ENCODE measurements at places on chromosomes 7 and 10.

DNA sequence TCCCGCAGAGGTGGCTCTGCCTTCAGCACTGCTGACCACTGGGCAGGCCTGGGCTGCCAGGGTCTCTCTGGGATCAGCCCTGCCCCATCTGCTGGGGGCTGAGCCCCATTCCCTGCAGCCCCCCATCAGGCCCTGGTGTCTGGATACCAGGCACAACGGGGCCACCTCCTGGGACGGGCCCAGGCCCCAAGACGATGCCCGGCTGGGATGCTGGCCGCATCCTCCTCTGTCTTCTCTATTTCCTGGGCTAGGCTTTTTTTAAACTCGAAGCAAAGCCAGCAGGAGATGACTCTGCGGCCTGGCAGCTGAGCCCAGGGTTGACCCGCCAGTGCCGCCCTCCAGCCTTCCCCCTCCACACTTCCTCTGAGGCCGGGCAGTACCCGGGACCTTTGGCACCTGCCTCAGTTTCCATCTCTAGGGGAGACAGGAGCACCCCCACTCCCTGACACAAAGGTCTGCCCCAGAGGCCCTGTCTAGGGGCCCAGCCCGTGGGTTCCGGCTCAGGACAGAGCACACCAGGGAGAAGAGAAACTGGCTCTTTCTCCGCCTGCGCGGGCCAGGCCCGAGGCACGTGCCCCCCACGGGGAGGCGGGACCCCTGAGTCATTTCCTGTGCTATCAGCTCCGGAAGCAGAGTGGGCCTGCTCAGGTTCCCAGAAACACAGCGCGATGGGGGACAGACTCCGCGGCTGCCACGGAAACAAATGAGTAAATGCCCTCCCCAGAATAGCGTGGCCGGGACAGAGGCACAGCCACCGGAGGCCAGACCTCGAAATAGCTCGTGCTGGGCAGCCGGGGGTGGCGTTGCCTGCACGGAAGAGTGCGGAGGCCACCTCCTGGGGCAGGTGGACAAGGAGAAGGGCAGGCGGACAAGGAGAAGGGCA is 84.6 kb upstream of the PDGFA start:
- peak; percentile 80 for DNase-seq

DNA sequence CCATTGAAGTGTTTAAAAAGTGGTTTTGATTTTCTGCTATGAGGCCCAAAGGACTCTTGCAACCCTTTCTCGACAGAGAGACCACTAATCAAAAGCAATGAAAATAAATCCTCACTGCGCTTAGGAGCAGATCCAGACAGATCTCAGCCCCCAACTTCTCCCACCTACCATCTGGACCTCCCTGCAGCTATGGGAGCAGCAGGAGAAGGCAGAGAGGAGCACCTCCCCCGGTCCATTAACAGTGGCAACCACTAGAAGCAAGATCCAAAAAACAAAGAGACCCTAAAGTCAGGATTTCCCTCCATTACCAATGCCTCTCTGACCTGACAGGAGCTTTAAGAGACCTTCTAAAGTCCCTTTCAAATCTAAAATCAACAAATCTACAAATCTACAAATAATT is 99.0 kb upstream of the LSM8 start:
- DNase-seq, result no peak

DNA sequence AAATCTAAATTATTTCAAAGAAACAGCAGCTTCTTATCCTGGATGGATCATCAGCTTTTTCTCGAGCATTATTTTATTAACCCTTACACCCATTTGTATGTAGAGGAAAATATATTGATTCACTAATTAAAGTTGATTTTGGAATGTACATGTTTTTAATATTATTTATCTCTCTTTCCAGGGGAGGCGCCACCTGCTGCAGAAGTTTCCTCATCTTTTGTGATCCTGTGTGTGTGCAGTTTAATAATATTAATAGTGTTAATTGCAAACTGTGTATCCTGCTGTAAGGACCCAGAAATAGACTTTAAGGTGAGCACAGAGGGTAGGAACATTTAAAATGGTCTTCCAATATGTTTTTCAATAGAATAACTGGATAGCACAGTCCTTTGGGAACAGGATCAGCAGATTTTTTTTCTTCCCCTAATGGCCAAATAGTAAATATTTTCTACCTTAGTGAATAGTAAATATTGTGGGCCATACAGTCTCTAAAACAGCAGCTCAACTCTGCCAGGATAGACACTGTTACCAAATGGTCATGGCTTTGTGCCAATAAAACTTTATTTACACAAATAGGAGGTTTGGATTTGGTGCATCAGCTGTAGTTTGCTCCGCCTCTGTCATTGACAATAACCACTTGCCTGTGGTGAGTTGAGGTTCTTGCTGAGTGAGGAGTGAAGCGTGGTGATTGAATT is 30.6 kb downstream of the LMTK2 start:
- DNase-seq, result no peak

GRCh38 chr10:119896061-119896655 is 3.6 kb downstream of the SEC23IP start:
- peak; percentile 58 for DNase-seq

- no peak for DNase-seq
Measured at GRCh38 chr10:120495226-120496009, 38.4 kb downstream of the PLPP4 start.

- no peak for DNase-seq
Measured at GRCh38 chr10:71319800-71320392, 837 bp downstream of the SLC29A3 start.

- DNase-seq, result peak; percentile 98
Measured at GRCh38 chr7:55369427-55370400, 4.6 kb downstream of the LANCL2 start.

- no peak for DNase-seq
Measured at GRCh38 chr7:121167971-121168370, 160.8 kb upstream of the WNT16 start.

DNA sequence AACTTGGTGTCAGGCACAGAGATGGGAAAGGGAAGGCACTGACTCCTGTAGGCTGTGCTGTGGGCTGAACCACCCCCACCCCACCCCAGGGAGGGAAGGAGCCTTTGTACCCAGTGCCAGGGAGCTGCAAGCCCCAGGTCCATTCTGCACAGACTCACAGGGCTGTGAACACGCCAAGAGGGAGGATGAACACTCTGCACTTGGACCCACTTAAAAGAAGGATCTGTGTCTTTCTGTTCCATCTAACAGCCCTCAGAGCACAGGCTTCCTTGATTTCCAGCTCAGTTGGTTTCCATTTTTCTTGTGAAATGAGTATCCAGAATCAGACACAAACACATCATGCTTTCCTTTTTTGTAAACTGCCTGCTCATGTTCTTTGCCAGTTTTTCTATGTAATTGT is 84.9 kb downstream of the GRB10 start:
- DNase-seq, result no peak

DNA sequence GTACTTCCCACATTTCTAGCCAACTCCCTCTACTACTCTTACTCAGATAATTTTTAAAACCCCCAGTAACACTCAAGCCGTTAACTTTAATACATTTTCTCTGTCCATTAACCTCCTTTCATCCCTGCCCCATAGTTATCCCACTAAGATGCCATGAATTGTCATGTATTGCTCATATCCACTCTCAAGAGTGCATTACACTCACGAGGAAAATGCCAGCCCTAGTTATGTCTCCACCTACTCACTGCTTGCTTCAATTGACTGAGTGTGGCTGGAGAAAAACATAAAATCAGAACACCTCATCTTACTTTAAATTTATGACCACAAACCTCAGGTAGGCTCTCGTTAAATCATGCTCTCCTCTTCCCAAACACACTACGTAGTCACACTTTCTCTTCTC is 324.1 kb upstream of the NPSR1 start:
- DNase-seq, result no peak

GRCh38 chr7:100378114-100378755 is 4.9 kb downstream of the PILRA start:
- no peak for DNase-seq

DNA sequence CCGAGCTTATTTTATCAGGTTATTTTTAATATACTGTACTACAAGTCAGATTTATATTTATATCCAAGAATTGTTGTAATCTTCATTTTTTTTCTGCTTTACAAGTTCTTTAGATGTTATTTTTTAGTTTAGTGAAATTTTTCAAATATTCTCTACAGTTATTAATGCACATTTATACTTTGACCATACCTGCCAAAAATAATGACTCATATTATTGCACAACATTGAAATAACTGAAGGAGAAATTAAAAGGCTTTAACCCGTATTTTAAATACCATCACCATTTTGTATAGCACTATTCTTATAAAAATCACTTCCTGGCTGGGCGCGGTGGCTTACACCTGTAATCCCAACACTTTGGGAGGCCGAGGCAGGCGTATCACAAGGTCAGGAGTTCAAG is 278.5 kb downstream of the BICC1 start:
- peak; percentile 48 for DNase-seq

DNA sequence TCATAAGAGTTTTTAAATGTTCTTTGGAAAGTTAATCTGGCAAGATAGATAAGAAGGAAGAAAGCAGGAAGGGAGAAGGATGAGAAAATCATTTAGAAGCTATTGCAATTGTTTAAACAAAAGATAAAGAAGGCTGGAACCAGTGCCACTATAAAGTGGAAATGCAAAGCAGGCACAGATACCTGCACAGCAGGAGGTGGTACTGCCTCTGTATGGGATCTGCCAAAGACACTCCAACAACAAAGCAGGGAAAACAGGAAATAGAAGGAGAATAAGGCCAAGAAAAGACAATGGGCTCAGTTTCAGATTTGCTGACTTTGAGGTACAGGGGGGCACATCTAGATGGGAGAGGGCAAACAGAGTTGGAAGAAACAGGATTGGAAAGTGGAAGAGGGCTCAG is 138.6 kb downstream of the PPP1R17 start:
- no peak for DNase-seq

GRCh38 chr7:50209461-50210135 is 94.9 kb upstream of the IKZF1 start:
- no peak for DNase-seq

DNA sequence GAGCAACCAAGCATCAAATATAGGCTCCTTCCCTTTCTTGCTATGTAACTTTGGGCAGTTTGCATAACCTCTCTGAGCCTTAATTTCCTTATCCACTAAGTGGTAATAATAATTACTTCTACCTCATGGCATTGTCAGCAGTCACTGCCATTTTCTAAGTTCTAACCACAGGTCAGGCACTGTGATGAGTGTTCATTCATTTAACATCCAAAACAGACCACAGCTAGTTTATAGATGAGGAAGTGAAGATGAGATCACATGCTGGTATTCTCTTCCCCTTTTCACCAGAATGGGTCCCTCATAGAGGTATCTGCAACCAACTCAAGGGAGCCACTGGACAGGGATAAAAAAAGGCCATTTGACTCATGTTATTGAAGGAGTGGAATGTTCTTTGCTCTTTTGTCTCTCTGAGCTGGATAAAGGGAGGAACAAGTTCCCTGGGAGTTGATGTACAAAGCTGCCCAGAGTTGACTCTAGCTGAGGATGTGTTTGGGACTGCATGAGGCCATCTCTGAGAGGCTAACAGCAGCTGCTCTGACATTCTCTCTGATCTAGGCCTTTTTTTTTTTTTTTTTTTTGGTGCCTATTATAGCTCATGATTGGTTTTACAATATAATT is 65.0 kb downstream of the DNAJC12 start:
- DNase-seq, result peak; percentile 27

DNA sequence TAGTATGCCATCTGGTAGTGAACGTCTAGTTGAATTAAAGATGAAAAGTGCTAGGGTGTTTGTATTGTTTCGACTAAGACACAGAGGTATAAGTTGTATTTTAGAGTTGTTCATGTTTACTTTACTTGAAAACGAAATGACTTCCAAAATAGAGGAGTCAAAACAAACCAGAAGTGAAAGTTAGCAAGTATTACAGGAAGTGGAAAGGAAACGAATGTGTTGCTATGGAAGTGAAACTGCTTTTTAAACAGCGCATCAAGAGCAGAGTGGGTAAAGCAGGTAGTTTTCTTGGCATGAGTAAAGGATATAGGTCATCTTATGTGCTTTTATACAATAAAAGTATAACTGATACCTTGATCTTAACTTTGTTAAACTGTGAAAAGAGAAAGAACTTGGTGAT is 20.0 kb upstream of the GALNTL5 start:
- no peak for DNase-seq

DNA sequence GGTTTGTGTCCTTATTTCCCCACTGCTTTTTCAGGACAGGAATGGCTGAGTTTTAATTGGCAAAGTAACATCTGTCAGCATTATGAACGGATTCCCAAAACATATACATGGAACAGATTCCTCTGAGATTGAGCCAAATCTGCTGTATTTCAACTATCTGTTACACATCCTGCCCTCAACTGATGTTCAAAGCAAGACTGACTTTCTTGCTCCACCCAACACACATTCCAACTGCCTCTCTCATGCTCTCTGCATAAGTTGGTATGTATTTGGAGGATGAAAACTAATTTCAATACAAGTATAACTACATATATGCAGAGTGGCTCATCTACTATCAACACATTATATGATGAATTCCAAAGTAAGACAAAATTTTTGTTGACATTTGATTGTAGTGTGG is 342.2 kb downstream of the GATA3 start:
- DNase-seq, result peak; percentile 79

DNA sequence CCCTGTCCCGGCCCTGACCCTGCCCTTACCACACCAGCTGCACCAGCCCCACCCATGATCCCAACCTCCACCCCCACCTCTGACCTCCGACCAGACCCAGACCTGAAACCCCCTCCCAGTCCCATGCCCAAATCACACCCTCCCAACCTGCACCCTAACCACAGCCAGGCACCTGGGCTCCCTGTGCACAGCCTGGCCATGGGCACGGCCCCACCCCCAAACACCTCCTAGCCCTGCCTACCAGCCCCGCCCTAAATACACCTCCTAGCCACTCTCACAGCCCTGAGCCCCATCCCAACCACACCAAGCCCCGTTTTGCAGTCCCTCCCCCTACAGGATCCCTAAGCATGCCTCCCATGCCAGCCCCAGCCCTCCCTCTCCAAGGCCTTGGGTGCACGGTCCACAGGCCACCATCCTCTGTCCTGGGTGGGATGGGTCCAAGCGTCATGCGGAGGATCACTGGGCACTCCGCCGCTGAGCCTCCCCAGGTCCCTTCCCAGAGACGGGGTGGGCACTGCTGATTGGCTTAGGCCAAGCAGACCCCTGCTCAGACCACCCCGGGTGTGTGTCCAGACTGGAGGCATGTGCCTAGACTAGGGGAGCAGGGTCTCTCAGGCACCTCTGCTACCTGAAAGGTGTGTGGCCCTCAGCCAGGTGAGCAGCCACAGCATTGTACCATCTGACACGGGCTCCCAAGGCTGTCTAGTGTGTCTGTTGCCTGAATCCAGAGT is 30.1 kb downstream of the INSIG1 start:
- no peak for DNase-seq

- DNase-seq, result no peak
Measured at GRCh38 chr7:23529262-23529859, 2.4 kb downstream of the TRA2A start.

- no peak for DNase-seq
Measured at GRCh38 chr7:36777855-36778254, 53.6 kb upstream of the AOAH start.

Data from fibroblast of skin of right quadriceps (primary cell).